ENCODE measurements at places on chromosomes 5 and 9. TPM values are rescaled to one million over a fixed set of nuclear protein-coding genes. Genes with fewer than 3 reads are reported as not detected.
A peak's percentile ranks its signal among the peaks of the same experiment; 100 is the strongest.

- no peak overlapping the region for H3K4me3 ChIP-seq
- no peaks in the 10 kb centered on the region for H3K4me1 ChIP-seq
These were observed 345.1 kb downstream of the SPATA31D1 start for GRCh38 chr9:82333671-82334070.

DNA sequence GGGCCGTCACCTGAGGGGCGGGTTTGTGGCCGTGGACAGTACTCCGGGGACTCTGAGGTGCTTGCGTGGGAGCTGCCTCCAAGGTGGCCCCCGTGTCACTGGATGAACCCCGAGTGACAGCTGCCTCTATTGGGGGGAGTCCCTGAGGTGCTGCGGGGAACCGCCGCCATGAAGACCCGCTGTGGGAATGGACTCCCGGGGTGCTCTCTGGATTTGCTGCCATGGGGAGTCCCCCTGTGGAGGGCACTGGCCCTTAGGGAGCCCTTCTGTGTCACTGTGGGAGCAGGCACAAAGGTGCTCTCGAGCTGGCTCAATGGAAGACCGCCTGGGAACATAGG is 100.2 kb upstream of the CCL21 start:
- H3K27me3 ChIP-seq: no peaks in the 10 kb centered on the region
- H3K36me3 ChIP-seq: no peaks in the 10 kb centered on the region
- no peak overlapping the region for H3K27ac ChIP-seq
- H3K4me3 ChIP-seq: peak overlapping the region; percentile 30
- peaks cover 11% of the 10 kb centered on the region for H3K4me1 ChIP-seq
- DNase-seq: peak; percentile 55

GRCh38 chr5:95285409-95285755 is 488 bp upstream of the MCTP1 start:
- peaks cover 26% of the 10 kb centered on the region for H3K4me1 ChIP-seq
- peaks cover 32% of the 10 kb centered on the region for H3K27me3 ChIP-seq
- H3K27ac ChIP-seq: no peak overlapping the region

DNA sequence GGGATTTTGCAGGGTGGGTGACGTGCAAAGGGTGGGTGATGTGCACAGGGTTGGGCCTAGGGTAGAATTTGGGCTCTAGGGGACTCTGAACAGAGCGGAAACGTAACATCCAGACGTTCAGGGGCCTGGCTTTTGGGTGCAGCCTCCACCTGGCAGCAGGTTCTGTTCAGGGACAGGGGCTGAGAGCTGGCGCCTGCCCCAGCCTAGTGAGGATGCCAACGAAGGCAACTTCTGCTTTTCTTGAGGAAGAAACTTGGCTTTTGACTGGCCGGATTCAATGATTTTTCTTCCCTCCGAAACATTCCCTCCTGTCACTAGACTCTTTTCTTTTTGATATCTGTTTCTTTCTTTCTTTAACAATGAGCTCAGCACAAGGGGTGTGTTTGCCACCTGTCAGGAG is 38.6 kb upstream of the SLC6A19 start:
- no peak overlapping the region for H3K4me3 ChIP-seq
- no peak for DNase-seq
- H3K27me3 ChIP-seq: no peaks in the 10 kb centered on the region
- no peak overlapping the region for H3K27ac ChIP-seq
- H3K4me1 ChIP-seq: peaks cover 20% of the 10 kb centered on the region

GRCh38 chr9:16341177-16341576 is 529.3 kb downstream of the BNC2 start:
- H3K27me3 ChIP-seq: no peaks in the 10 kb centered on the region
- peaks cover 22% of the 10 kb centered on the region for H3K4me1 ChIP-seq
- no peak for DNase-seq
- H3K27ac ChIP-seq: no peak overlapping the region
- H3K36me3 ChIP-seq: no peaks in the 10 kb centered on the region

GRCh38 chr5:179780362-179780761 is 13.4 kb upstream of the LTC4S start:
- no peak for DNase-seq
- no peaks in the 10 kb centered on the region for H3K27me3 ChIP-seq
- no peak overlapping the region for H3K4me3 ChIP-seq
- H3K4me1 ChIP-seq: no peaks in the 10 kb centered on the region
- H3K27ac ChIP-seq: no peak overlapping the region
- H3K36me3 ChIP-seq: peaks cover 7% of the 10 kb centered on the region

DNA sequence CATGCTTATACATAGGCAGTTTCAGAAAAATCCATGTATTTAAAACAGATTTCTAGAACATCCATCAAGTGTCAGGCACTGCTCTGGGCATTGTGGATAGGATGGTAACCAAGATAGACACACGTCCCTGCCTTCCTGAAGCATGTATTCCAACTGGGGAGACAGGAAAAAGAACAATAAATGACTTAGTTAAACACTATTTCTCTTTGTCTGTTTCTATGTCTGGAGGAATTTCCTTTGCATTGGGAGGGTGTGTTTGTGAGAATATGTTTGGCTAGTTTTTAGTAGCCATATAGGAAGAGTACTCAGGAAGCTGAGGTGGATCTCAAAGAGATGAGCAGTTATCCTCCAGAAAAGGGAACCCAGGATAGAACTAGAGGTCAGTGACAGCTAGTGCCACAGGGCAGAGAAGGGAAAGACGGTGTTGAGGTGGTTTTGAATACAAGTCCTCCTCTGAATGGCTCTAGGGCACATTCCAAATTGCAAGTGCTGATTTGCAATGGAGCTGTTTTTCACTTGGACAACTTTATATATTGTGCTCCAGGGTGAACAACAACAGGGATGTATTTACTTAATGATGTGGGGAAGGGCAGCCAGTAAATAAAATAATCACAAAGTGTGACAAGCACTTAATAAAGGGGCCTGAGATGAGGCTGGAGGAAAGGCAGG is 144.7 kb upstream of the SHB start:
- no peak overlapping the region for H3K27ac ChIP-seq
- H3K4me3 ChIP-seq: no peak overlapping the region
- no peak for DNase-seq
- H3K36me3 ChIP-seq: no peaks in the 10 kb centered on the region
- no peaks in the 10 kb centered on the region for H3K27me3 ChIP-seq
- no peaks in the 10 kb centered on the region for H3K4me1 ChIP-seq

DNA sequence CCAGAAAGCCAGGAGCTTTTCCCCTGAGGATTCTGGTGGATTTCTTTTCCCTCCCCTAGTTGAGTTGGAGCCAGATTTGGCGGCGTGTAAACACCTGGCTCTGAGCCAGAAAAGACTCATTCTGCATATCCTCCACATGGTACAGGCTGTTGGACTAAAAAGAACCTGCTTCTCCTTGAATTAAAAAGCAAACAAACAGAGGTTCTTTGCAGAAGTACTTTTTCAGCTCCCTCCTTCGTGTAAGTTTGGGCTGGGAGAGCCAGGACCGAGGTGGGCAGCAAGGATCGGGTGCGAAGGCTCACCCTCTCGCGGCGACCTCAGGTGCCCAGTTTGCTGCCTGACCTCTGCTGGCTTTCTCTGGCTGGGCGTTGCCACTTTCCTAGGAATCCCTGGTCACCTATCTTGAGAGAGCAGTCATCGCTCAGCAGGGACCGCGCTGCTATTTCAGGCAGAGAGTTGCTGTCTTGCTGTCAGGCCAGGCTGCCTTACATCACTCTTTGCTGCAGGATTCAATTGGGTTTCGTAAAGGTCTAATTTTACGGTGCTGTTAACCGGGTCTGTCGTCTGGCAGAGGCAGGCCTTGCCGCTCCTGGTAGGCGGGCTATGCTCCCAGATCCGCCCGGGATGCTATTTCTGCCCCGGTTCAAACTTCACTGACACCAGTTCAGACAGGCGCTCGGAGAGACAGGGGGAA is 3.2 kb downstream of the PAPPA start:
- no peaks in the 10 kb centered on the region for H3K27me3 ChIP-seq
- H3K4me3 ChIP-seq: peak overlapping the region; percentile 33
- peak overlapping the region; percentile 58 for H3K27ac ChIP-seq

GRCh38 chr5:107869438-107870115 is 198.8 kb upstream of the EFNA5 start:
- H3K4me1 ChIP-seq: no peaks in the 10 kb centered on the region
- H3K27ac ChIP-seq: no peak overlapping the region
- DNase-seq: no peak
- H3K27me3 ChIP-seq: no peaks in the 10 kb centered on the region
- no peaks in the 10 kb centered on the region for H3K36me3 ChIP-seq

- no peaks in the 10 kb centered on the region for H3K27me3 ChIP-seq
- no peak overlapping the region for H3K27ac ChIP-seq
- H3K36me3 ChIP-seq: no peaks in the 10 kb centered on the region
These were observed 54.7 kb downstream of the ANGPTL2 start for GRCh38 chr9:127067603-127068220.

DNA sequence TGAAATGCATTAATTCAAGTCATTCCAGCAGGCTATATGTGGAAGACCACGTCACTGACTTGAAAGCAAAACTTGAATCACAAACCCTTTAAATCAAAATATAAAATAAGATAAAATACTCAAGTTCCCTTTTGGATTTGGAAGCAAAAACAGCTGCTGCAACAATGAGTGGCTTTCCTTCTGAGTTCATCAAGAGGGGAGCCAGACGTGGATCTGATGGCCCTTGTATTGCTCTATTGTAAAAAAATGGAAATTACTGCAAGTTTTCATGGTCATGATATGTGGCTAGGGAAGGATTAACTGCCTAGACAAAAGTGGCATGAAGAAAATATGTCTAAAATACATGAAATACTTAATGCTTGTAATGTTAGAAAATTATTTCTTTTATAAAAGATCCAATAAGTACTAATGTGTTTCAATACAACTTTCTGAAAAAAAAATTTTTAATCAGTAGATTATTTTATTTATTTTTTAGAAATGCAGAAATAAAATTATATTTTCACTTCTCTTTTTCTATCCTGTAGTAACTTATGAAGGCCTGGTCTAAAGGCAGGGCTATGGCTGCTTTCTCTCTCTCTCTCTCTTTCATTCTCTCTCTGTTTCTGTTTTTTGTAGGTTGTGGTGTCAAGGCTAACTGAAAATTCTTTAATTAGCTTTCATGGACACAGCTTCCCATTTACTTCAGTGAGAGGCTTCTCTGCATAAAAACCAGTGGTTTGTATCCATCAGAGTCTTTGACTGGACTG is 24.0 kb downstream of the LIX1 start:
- H3K36me3 ChIP-seq: no peaks in the 10 kb centered on the region
- no peak overlapping the region for H3K27ac ChIP-seq
- H3K4me1 ChIP-seq: no peaks in the 10 kb centered on the region
- no peaks in the 10 kb centered on the region for H3K27me3 ChIP-seq
- no peak for DNase-seq
- H3K4me3 ChIP-seq: no peak overlapping the region

GRCh38 chr5:662751-663435 is 30.3 kb downstream of the TPPP start:
- no peak overlapping the region for H3K4me3 ChIP-seq
- peaks cover 13% of the 10 kb centered on the region for H3K4me1 ChIP-seq
- H3K27ac ChIP-seq: no peak overlapping the region
- no peak for DNase-seq

DNA sequence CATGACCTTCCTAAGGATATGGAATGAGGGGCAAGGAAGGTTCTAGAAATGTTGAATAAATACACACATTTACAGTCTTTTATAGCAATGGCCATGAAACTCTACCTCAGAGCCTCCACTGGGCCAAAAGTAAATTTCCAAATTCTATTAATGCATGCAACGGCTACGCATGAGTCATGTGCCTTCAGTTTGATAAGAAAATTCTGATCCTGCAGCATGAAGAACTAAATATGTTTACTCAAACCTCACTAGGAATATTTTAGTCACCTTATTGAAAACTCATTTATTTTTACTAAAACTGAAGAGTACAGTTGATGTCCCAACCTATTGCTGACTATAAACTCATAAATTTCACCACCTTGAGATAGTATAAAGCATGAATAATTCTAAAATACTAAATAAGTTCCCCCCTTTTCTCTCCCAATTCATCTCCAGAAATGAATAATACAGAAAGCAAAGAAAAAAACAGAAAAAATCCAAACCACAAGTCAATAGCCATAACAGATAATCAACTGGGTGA is 92.4 kb downstream of the GNAQ start:
- H3K4me1 ChIP-seq: peaks cover 35% of the 10 kb centered on the region
- H3K36me3 ChIP-seq: no peaks in the 10 kb centered on the region
- H3K27ac ChIP-seq: no peak overlapping the region
- H3K4me3 ChIP-seq: no peak overlapping the region

The GMCL2 gene
- not detected for total RNA-seq

The CCL21 gene
- total RNA-seq: 65.0 TPM

The QRFP gene
- not detected for total RNA-seq

The IFNK gene
- not detected for total RNA-seq

The MYO10 gene
- total RNA-seq: 9.3 TPM

The PCDHGB3 gene
- 4.4 TPM for total RNA-seq
